Ascending aorta (tissue), 2 donors: ENCODE measurements at places on chromosomes 6 and 20. TPM values are rescaled to one million over a fixed set of nuclear protein-coding genes. Genes with fewer than 3 reads are reported as not detected.

THBD gene
- 326 TPM for total RNA-seq

PDE7B gene
- 6.0 TPM for total RNA-seq

IL17A gene
- not detected for total RNA-seq

MCCD1 gene
- not detected for total RNA-seq

DUSP15 gene
- total RNA-seq = 13.0 TPM

DNA sequence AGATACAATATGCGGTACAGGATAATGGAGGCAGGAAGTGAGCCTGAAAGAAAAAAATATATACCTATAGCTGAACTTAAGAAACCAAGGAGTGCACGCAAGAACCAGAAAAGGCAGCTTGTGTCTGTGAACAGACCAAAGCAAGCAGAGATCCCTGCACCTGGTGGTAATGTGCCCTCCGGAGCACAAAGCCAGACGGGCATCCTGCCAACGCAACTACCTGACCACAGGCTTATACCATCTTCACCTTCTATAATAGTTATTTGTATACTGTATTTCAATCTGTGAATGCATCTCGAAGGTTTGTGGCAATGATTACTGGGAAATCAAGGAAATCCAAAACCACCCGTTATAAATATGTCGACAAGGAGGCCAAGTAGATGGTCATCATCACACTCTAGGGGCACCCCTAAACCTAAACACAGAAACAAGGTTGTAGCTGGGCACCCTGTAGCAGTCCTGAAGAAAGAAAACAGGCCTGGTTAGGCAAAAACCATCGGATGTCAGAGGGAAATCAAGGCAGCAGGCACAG lies 801 bp downstream of the FBXL4 start:
- no peak for DNase-seq

DNA sequence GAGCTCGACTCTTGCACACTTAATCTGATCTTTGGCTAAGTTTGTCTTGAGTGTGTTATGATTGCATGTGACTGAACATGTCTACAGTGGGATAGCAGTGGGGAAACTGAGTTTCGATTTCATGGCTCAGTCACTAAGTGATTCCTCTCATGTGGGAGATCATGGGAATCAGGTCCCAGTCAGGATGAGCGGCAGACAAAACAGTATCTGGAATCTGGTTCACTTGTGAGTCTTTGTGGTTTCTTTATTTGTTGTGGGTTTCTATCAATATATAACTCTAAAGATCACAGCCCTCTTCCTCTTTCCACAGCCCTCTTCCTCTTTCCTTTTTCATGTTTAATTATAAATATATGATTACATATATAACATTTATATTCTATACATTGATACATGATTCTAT lies 4.0 kb downstream of the RPP21 start:
- DNase-seq = no peak

- no peak for DNase-seq
These were observed 56.2 kb upstream of the PREP start for GRCh38 chr6:105459049-105459448.

DNA sequence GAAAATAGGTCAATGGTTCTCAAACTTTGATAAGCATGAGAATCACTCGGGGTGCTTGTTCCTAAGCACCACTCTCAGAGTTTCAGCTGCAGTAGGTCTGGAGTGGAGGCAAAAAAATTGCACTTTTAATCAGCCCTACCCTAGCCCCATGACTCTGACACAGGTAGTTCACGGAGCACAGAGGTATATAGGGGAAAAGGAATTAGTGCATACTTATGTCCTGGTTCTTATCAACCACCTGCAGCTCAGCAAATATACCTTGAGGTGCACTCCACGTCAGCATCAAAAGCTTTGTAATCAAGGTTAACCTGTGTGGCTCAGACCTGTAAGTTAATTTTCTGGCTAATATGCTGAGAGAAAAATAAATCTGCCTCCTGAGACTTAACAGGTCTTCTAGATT lies 138.8 kb upstream of the HMGN3 start:
- no peak for DNase-seq

GRCh38 chr20:18738055-18738454 lies 75.5 kb upstream of the SCP2D1 start:
- DNase-seq = no peak

DNA sequence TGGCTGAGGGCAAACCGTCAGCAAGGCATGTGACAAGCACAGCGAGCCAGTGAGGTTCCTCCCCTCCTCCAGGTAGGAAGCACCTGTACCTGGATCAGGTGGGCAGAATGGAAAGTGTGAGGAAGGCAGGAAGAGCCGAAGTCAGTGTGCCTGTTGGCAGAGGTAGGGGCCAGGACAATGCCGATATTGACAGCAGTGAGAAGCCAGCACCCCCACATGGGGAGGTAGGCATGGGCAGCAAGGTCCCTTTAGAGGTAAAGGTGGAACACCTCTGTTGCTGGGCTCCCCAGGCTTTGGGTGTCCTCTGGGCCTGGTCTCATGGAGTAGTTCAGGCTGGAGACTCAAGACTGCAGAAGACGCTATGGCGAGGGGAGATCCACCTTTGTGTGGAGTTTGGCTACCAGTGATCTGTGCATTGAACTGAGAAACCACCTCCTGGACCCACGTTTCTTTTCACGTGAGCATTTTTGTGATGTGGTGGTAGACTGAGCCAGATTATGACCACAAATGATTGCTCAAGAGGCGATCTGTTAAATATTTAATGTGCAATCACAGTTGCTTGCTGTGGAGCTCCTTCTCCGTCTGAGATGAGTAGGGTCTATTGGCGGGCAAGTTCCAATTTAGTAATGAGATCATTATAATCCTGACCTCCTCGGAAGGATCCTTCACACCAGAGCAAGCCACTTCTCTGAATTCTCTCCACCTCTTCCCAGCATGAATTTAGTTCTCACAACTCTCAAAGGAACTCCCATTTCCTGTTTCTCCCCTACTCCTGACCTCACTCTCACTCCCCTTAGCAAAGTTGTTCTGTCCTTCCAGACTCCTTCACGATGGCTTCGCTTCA lies 174.8 kb downstream of the CDH26 start:
- DNase-seq = no peak

GRCh38 chr6:90547991-90548390 lies 38.9 kb downstream of the MAP3K7 start:
- DNase-seq = no peak

DNA sequence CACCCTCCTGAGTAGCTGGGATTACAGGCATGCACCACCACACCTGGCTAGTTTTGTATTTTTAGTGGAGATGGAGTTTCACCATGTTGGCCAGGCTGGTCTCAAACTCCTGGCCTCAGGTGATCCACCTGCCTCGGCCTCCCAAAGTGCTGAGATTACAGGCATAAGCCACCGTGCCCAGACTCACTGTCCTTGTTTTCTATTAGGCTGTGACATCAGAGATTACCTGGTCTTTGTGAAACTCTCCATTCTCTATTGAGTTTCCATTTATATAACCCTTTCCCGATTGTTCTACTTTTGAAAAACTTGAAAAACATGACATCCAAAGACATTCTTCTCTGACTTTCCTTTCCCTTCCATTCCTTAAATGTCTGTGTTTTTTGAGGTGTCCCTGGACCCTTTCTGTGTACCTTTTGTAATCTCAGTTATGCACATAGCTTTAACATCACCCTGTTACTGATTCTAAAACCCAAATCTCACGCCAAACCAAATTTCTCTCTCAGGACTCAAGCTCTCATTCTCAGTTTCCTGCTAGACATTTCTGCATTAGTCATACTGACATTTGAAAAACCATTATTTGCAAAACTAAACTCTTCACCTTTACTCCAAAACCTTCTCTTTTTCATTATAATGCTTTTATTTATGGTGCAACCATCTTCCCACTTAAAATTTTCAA lies 137.0 kb downstream of the KHDC1L start:
- DNase-seq = no peak

- DNase-seq = no peak
These were observed 206.7 kb upstream of the AGPAT4 start for GRCh38 chr6:161480421-161481155.

- no peak for DNase-seq
These were observed 141.1 kb downstream of the PDSS2 start for GRCh38 chr6:107318100-107318736.

GRCh38 chr20:60921022-60921622 lies 330.9 kb upstream of the CDH4 start:
- DNase-seq = no peak

- no peak for DNase-seq
These were observed 44.6 kb downstream of the TSBP1 start for GRCh38 chr6:32327103-32327502.

DNA sequence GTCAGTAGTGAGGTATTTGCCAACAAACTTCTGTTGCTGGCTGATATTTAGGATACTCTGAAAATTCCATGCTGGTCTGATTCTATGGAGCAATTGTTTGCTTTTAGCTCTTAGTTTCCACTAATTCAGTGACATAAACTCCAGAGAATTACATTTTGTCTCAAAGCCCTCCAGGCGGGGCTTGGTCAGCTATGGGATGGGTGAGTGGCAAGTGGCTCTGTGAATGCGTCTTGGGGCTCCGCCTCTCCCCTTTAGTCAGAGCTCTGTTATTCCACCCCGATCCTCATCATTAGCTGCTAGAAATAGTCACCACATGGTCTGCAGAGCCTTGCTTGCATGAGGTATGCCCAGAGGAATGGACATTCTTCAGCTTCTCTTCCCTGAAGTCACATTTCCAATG lies 540.6 kb downstream of the QKI start:
- no peak for DNase-seq

DNA sequence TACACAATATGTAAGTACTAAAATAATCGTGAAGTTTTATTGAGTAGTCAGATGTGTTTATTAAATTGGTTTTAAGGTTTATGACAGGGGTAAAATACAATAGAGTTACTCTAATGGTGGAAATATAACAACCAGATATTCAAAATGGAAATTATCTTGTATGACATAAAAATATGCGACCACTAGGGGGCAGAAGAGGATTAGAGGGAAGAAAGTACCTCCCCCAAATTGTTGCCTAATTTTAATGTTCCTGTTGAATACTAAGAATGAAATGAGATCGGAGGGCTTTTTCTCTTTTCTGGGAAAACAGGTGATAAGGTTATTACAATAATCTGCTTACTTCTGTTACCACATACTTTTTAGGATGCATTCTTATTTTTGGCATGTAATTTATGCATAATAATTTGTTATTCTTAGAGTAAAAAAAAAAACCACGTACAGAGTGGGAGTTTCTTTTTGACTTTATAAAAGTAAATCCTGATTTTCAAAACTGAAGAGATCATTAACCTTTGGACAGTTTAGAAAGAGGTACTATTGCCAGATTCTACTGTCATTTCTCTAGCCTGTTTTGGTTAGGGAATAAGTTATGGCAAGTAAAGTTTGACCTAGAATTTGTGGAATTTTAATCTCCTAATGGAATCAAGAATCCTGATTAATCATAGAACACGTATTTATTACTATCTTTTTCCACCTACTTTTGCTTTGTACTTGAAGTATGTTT lies 159.2 kb downstream of the CD109 start:
- no peak for DNase-seq
